ENCODE measurements at places on chromosomes 7 and 10. TPM values are rescaled to one million over a fixed set of nuclear protein-coding genes. Genes with fewer than 3 reads are reported as not detected.

The MOGAT3 gene
- total RNA-seq = not detected

The FAM237B gene
- 0.10 TPM for total RNA-seq

The PCDH15 gene
- not detected for total RNA-seq

The IMPDH1 gene
- total RNA-seq = 150 TPM

The TMEM270 gene
- total RNA-seq = 0.17 TPM

The ZNF32 gene
- 13.7 TPM for total RNA-seq

The AOC1 gene
- total RNA-seq = 0.02 TPM

The SPDYE9 gene
- not detected for total RNA-seq

The CNPY1 gene
- total RNA-seq = not detected

Data from A549 treated with AZD2906 at 1 μM for 4 hours (cell line).